HT1080 (cell line): ENCODE measurements at places on chromosomes 12 and 14. TPM values are rescaled to one million over a fixed set of nuclear protein-coding genes. Genes with fewer than 3 reads are reported as not detected.

The SLC17A8 gene
- not detected in 2 replicates for total RNA-seq

The STAC3 gene
- 0.10 and 0.27 TPM in 2 replicates for total RNA-seq

The SP7 gene
- total RNA-seq, result 0.10 TPM in 1 of 2 replicates, not detected in the other

The EPYC gene
- total RNA-seq, result not detected in 2 replicates

The RPS6KL1 gene
- total RNA-seq, result not detected in 2 replicates

The CACNA1C gene
- total RNA-seq, result not detected in 2 replicates

The ANO4 gene
- 0.26 TPM in 1 of 2 replicates, not detected in the other for total RNA-seq

- no peak for DNase-seq
Observed at GRCh38 chr12:73798523-73798922, 739.1 kb upstream of the ATXN7L3B start.

- DNase-seq, result peak; percentile 32
Observed at GRCh38 chr14:22926316-22926715, 2.9 kb downstream of the PRMT5 start.

DNA sequence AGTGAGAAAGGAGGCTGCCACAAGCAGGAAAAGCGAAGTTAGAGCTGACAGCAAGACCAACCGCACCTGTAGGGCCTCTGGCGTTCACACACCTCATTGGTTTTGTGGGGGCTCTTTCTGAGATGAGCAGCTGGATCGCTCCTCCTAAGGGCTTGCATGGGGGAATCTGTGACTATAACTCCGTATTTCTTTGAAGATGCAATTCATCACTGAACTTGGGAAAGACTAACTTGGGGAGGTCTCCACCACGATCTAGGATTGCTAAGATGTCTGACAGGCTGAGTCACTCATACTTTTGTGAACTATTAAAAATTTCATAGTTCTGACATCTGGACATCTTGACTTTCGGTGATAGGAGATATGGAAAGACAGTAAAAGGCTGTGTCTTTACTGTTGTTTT, 173.6 kb downstream of the ETV6 start:
- DNase-seq, result no peak

- no peak for DNase-seq
Observed at GRCh38 chr12:131054345-131055092, 100.8 kb downstream of the ADGRD1 start.

- no peak for DNase-seq
Observed at GRCh38 chr12:53916788-53917655, 21.6 kb upstream of the HOXC13 start.

DNA sequence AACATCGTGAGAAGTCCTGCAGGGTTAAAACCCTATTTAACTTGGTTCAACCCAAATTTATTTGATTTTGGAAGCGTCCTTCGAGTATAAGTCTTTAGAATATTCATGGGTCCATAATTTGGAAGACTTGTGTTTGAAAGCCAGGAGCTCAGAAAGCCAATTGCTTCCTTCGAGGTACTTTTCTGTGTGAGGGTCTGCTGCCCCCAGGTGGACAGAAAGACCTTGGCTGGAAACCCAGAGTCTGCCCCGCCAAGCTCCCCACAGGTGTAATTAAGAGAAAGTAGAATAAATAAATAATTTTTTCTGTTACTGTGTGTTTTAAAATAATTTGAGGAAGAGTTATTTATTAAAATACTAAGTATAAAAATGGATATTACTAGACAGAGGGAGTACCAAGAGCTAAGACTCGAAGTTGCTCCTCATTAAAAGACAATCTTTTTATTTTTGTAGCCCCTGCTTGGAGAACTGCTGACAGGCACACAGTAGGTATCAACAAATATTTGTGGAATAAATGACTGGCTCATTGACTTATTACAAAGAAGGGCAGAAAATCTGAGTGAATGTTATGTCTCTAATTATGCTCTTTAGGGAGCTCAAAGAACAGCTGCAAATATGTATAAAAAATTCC, 105.8 kb downstream of the PAH start:
- DNase-seq, result peak; percentile 25

DNA sequence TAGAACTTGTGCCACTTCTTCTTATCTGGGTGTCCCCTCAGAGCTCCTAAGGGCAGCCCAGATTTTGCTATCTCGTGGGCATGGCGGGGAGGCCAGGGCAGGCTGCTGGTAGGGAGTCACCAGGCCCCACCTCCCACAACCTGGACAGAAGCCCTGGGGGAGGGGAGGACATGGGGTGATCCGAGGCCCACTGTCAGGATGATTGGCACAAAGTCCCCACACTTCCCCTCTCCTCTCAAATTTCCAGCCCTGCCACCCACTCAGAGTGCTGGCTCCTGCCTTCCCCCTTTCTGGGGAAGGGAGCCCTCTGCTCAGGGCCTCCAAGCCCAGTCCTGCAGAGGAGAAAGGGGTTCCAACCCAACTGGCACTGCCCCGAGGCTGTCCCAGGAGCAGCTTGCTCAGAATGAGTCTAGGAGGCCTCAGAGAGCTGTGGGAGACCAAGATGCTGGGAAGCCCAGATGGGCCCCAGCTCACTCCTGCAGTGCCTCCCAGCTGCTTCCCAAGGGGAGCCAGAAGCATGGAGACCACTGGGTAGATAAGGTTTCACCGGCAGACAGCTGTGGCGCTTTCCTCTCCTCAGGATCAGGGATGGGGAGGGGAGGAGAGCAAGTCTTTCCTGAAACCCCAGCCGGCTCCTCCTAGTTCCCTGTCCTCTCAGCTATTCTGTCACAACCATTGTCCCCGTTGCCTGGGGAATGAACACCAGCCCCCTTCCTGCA, 82.8 kb downstream of the B4GALNT3 start:
- DNase-seq, result no peak

DNA sequence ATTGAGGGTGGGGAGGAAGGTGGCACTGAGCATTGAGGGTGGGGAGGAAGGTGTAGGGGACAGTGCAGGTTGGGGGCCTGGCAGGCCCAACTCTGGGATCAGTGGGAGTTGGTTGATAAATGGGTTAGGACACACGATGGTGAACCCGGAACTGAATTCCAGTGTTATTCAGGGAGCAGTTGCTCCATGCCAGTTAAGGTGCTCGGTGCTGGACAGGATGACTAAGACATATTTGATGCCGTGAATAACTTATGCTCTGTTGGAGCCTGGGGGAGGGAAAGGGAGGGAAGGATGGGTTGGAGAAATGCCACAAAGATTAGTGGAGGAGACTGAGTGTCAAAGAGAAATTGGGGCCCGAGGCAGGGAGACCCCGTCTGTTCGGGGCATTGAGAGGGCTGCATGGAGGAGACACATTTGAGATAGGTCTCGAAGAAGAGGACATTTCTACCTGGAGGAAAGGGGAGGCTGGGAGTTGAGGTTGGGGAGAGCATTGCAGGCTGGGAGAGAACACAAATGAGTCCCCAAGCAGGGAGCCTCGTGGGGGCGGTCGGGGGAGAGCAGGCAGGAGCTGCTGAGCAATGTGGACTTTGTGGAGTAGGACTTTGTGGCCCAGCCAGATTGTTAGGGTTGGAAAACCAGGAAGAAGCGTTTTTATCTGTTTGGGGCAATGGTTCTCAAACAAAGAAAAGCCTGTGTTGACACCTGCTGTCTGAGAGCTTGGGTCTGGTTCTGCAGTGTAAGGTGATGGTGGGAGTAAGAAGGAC, 65.3 kb downstream of the IQSEC3 start:
- peak; percentile 11 for DNase-seq

DNA sequence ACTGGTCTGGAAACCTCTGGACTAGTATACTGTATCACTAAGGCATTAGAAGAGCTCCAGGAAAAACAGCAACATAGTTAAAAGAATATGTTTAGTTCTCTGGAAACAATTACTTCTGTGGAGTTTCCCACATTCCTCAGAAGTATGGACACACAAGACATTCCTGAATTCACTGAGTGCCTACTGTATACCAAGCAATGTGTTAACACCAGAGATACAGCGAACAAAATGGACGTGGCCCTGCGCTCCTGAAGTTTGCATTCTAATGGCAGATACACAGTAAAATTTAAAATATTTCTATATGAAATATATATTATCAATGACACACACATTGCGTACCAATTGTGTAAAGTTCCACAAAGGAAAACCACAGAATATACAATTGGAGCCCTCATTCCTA, 1.1 kb downstream of the ANGEL1 start:
- no peak for DNase-seq

- DNase-seq, result no peak
Observed at GRCh38 chr14:95903616-95904107, 27.0 kb downstream of the TUNAR start.

- DNase-seq, result peak; percentile 45
Observed at GRCh38 chr12:56836317-56836716, 73.2 kb downstream of the HSD17B6 start.

- no peak for DNase-seq
Observed at GRCh38 chr12:8075935-8076334, 6.1 kb upstream of the NECAP1 start.

DNA sequence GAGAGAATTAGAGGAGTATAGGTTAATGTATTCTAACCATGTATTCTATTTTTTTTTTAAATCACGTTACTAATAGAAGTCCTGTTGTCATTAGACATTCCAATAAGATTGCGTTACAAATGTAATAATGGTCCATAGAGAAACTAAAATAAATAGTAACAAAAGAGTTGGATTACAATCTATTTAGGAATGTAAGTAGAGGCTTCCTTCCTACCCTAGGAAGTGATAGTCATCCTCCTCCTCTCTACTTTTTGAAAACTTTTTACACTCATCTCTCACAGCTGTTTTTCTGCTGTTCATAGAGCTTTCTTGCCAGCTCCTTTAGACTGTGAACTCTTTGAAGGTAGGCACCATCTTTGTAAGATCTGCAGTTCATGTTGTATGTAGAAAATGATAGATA, 23.6 kb downstream of the TRHDE start:
- peak; percentile 80 for DNase-seq

GRCh38 chr14:61965030-61965745, 203.0 kb downstream of the SNAPC1 start:
- DNase-seq, result peak; percentile 79

DNA sequence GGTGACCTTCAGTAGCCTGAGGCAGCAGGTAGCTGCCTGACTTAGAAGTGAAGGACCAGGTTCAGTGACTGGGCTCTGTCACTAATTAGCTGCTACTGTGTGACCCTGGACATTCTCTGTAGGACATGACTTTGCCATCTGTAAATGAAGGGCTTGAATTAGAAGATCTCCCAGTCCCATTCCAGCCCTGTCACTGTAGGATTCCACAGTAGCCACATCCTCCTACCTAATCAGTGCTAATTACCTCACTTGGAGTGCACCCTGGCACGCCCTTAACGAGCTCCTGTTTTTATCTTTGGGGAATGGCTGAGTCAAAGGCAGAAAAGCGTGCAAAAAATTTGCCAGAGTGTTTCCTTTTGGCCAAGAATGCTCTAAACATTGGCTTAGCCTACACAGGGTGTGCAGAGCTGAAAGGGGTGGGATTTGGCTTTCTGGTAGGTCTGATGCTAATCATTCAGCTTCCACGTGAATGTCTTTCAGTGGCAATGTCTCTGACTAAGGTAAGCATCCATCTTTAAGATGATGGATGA, 6.8 kb downstream of the NTF3 start:
- no peak for DNase-seq

GRCh38 chr12:21353487-21353886, 18.8 kb upstream of the SLCO1A2 start:
- DNase-seq, result no peak

DNA sequence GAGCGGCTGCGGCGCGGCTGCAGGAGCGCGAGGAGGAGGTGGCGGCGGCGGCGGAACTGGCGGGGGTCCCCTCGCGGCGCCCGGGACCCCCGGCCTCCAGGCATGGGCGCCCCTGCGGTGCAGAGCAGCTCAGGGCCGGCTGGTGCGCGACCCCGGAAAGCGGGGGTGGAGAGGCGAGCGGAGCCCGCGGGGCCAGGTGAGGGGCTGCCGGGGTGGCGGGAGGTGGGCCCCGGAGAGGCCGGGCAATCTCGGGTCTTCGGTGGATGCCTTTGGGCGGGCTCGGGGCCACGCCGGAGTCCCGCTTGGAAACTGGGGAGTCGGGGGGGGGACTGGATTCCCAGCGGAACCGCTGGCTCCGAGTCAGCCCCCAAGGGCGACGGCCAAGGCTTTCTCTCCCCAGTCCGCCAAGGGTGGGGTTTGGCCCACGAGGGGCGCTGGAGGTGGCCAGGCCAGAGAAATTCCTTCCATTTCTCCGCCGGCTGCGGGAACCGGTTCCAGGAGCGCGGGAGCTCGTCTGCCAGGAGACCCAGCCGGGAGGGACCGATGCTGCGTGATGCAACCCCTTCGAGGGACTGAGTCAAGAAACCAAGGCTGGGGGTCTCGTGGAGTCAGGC, 13.9 kb upstream of the NR4A1 start:
- no peak for DNase-seq

DNA sequence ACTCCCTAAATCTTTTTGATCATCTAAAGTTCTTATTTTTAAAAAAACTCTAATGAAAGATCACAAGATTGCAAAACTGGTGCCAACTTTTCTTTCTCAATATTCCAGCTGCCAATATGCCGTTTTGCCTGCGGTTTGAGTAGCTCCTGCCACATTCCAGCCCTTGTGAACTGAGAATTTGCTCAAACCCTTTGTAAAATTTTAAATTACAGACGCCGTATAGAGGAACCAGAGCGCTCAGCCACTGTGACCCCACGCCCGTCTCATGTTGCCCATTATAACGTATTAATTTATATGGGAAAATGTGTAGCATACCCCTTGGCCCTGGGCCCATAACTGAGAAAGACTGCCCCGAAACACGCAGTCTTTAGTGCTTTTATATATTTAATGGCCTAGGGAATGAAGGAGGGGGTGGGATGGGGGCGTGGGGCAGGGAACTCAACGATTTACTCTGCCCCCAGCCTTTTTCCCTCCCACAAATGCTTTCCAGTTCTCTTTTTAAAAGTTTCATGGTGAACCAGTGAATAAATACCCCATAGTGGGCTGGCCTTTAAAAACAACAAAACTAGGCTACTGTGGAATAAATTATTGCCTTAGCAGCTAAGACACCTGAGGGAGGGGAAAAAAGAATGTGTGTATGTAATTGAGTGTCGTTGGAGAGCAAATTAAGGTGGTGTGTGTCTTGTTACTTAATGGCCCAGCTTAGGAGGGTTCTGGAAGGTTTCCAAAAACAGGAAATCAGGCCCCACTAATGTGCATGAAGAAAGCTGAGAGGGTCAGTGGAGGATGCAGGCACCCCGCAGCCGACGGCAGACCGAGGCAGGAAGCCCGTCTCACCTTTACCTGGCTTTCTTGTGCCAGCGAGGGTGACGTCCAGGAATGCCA, 45.7 kb upstream of the RFLNA start:
- DNase-seq, result no peak

DNA sequence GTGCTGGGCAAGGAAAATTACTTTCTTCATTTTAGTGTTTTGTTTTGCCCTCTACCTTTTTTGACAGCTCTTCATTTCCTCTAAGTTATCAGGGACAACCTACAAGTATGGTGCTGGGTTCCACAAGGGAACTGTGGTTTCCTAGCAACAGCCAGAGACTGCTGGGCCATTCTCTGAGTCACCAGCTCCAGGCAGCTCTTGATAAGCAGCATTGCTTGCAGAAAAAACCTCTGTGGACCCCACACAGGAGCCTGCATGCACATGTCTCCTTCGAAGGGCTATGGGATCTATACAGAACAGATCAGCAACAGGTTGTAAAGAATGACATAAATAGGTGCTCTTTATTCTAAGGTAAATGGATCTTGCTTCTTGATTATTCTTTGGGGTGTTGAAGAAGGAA, 81.0 kb upstream of the CCDC196 start:
- peak; percentile 65 for DNase-seq
